Activated naive CD4-positive, alpha-beta T cell treated with Interleukin-2 at 50 U/mL for 16 hours (primary cell): ENCODE measurements at places on chromosomes 2 and 18.

DNA sequence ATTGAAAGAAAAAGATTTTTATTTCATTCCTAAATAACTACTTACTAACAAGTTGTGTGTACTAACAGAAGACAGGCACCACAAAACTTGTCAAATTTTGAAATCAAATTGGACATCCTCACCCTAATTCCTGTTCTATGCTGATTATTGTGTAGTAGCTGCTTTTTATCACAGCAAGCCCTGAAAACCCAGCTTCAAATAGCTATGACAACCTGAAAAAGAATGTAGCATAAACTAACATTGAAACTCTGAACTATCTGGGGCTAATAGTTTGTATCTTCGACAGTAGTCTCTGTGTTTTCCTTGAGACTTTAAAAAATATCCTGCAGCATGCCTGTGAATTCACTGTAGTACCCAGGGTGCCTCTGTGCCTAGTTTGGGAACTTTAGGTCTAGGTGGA lies 122.6 kb downstream of the WDPCP start:
- no peak for DNase-seq

DNA sequence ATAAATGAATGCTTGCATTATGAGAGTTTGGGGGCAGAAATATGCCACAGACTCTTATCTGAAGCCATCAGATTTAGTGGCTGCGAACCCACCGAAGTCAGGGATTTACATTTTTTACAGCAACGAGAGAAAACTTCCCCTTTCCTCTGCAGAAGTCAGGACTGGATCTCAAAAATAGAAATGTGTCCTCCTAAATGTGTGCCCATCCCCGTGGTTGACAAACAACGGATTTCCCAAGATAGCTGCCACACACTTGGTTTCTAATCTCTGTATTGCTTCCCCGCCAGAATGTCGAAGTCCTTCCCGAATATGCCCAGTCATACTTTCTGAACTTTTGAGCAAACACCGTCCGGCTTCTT lies 879 bp upstream of the ADAM23 start:
- DNase-seq: no peak

DNA sequence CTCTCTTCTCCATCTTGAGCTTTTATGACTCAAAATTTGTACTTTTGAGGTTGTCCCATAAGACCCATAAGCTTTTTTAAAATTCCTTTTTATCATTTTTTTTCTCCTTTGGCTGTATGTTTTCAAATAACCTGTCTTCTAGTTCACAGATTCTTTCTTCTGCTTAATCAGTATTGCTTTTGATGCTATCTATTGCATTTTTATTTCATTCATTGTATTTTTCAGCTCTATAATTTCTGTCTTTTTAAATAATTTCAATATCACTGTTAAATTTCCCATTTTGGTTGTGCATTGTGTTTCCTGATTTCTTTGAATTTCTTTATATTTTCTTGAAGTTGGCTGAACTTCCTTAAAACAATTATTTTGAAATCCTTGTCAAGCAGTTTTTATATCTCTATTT lies 4.8 kb upstream of the XDH start:
- no peak for DNase-seq

GRCh38 chr2:212777020-212777491 lies 238.5 kb upstream of the ERBB4 start:
- DNase-seq: no peak

DNA sequence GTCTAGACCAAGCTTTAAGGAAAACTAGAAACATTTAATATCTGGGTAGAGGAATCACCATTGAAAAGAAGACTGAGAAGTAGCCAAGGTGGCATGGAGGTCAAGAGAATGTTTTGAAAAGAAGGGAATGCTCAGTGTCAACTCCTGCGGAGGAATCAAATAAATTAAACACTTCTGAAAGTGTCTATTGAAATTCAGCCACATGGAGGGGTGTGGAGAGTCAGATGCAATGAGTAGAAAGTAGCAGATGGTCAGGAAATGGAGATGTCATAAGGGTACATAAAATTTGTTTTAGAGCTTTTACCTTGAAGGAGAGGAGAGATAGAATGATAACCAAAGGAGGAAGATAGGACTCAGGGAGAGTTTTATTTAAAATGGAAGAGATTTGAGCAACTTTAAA lies 35.1 kb downstream of the NLRC4 start:
- DNase-seq: no peak
